ENCODE measurements at places on chromosomes 4 and X.

GRCh38 chrX:53584891-53585290, 101.6 kb downstream of the HUWE1 start:
- DNase-seq, result no peak

DNA sequence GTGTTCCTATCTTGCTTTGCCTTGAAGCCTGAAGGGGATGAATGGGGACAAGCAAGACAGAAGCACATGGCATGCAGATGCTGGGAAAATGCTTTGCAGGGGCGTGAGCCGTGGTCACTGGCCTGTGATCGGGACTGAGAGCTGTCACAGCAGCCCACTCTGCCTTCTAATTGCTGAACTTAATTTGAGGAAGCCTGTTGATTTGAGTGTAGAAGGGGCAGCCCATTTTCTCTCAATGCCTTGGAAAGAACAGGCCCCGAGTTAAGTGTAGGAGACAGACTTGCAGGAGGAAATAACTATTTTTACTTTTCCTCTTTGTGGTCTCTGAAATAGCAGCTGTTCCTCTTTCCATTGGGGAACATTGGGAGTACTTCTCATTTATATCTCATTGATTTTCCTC, 26.1 kb upstream of the TBC1D1 start:
- DNase-seq, result peak; percentile 27

DNA sequence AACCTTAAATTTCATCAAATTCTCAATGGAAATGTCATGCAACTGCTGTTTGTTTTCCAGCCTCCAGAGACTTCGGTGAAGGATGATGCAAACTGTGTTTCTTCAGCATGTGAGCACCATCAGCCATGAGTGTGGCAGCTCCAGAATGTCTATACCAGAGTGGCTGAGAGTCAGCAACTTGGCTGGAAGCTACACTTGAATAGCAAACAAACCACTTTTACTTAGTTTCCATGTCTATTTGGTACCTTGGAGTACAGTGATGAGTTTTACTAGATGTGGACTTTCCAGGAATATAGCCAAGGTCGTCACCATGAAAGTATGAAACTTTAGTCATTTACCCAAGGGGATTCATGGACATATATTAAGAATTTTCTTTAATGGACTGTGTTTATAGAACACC, 4.3 kb upstream of the IL21 start:
- DNase-seq, result no peak

- DNase-seq, result no peak
These were observed 95.4 kb downstream of the PARM1 start for GRCh38 chr4:75028196-75028854.

- DNase-seq, result no peak
These were observed 94.0 kb downstream of the FBXO8 start for GRCh38 chr4:174189392-174190015.

- no peak for DNase-seq
These were observed 76.7 kb downstream of the TMEM131L start for GRCh38 chr4:153542834-153543233.

DNA sequence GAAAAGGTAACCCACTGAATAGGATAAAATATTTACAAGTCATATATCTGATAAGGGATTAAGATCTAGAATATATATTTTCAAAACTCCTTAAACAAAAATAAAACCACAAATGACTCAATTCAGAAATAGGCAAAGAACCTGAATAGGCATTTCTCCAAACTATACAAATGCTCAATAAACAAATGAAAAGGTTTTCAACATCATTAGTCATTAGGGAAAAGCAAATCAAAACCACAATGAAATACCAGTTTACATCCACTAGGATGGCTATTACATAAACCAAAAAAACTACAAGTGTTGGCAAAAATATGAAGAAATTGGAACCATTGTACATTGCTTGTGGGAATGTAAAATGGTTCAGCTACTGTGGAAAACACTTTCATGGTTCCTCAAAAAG, 167.0 kb upstream of the GALNT7 start:
- no peak for DNase-seq

GRCh38 chrX:37871626-37872302, 24.4 kb upstream of the DYNLT3 start:
- peak; percentile 47 for DNase-seq

DNA sequence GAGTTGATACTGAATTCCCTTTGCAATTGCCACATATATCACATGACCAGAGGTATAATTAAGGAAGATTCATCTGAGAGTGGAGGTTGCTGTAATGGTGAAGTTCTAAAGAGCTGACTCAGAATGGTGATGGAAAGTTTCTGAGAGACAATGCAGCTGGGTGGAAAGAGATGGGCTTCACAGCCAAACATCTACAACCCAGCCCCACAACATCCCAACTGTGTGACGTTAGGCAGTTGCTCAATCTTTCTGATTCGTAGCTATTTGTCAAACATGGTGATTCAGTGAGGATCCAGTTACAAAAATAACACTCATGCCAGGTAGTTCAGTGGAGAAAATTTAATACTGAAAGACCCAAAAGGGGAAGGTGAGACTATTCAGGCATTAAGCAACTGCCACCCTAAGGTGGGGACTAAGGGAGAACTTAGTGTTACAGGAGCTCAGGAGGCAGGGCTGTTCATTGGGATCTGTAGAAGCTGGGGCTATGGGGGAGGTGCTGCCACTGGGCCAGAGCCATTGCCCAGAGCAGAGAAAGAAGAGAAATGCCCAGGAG, 6.9 kb upstream of the AFF1 start:
- DNase-seq, result peak; percentile 87

- DNase-seq, result peak; percentile 79
These were observed 71.7 kb downstream of the DDX60L start for GRCh38 chr4:168408620-168409019.

GRCh38 chr4:141016117-141016798, 117.0 kb downstream of the RNF150 start:
- no peak for DNase-seq

GRCh38 chrX:24167719-24168472, 18.4 kb downstream of the ZFX start:
- no peak for DNase-seq

DNA sequence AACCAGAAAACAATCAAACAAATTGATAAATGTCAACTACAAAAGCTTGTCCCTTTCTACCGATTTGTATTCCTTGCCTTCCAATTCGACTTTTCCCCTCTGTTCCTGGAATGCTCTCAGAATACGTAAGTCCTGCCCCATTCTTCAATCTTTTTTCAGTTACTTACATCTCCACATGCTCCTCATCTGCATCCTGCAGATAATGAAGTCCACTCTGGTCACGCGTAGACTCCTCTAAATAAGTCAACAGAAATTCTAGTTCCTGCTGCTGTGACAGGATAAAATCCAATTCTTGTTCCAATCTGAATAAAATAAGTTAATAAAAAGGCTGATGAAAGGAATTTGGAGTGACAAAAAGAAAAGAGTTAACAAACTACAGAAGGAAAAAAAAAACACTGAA, 34.4 kb upstream of the RBM41 start:
- DNase-seq, result no peak

DNA sequence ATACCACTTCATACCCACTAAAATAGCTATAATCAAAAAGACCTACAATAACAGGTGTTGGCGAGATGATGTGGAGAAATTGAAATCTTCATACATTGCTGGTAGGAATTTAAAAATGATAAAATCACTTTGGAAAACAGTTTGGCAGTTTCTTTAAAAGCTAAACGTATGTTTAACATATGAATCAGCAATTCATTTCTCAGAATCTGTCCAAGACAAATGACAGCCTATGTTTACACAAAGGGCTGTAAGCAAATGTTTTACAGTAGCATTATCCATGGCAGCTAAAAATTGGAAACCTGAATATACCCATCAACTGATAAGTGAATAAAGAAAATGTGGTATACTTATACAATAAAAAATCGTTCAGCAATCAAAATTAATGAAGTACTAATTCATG, 33.0 kb upstream of the ABCG2 start:
- DNase-seq, result no peak

GRCh38 chr4:116413222-116413621, 672.2 kb downstream of the TRAM1L1 start:
- DNase-seq, result no peak

DNA sequence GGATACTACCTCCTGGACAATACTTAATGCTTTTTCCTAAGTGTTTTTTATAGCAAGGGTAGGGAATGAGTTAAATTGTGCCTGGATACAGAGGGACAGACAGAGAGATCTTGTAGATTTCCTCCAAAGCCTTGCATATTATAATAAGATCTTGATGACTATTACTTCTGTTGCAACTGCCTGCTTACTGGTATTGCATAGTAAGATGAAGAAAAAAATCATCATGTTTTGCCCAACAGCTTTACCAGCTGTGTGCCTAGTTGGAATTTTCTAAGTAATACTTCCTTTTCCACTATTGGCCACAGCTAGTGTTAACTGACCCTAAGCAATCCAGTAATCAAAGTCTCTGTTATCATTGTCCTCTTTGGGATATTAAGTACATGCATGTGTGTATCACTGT, 139.0 kb downstream of the DCK start:
- DNase-seq, result peak; percentile 2

GRCh38 chr4:26459756-26460530, 30.3 kb downstream of the CCKAR start:
- DNase-seq, result no peak

GRCh38 chrX:40709395-40709794, 25.9 kb downstream of the MED14 start:
- DNase-seq, result no peak

DNA sequence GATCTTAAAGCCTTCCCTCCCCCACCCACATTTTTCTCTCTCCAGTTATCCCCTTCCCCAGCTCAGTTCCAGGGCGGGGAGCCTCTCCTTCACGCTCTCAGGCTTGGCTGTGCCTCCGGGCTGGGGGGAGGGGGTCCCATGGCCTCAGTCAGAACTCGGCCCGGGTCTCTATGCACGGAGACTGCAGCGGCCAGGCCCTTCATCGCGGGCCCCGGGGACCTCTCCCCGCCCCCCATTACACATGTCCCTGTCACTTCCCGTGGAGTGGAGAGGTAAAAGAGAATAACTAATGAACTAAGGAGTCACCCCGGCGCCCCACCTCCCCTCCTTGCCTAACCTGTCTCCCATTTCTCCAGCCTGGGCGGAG, 838 bp upstream of the PRICKLE3 start:
- no peak for DNase-seq

DNA sequence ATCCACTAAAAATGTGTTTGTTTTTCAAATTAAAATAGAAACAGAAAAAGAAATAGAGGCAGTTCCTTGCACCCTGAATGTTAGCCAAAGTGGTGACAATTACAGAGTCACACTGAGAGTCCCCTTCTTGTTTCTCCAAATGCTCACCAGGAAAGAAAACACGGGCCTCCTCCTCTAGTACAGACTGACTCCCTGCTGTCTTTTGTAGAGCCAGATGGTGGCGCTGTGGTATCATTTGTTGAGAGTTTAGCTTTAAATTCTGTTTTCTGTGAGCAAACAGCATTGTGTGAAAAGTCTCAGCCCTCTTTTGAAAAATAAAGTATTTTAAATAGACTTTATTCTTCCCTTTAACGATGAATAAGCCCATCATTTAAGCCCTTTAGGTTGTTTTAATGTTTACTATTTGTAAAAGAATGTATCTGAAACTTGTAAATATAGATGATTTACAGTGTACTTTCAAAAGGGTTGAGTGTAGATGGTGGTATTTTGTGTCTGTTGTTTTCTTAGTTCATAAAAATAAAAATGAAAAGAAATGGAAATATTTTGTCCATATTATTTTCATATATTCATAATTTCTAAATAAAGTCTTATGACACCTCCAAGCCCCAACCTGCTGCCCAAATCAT, 36.9 kb upstream of the ATOH1 start:
- DNase-seq, result peak; percentile 35

All from muscle of back (tissue), 13 donors.